ENCODE measurements at places on chromosomes 12 and 14. TPM values are rescaled to one million over a fixed set of nuclear protein-coding genes. Genes with fewer than 3 reads are reported as not detected.

Gene ASCL1
- polyA plus RNA-seq: not detected

Gene USP44
- 1.9 TPM for polyA plus RNA-seq

Gene LRRIQ1
- not detected for polyA plus RNA-seq

Gene NPFF
- not detected for polyA plus RNA-seq

Gene OLR1
- not detected for polyA plus RNA-seq

Gene SART3
- polyA plus RNA-seq: 30.5 TPM

Gene PLA2G1B
- 0.76 TPM for polyA plus RNA-seq

Gene PTPRQ
- not detected for polyA plus RNA-seq

Gene SPX
- 0.15 TPM for polyA plus RNA-seq

Gene NR1H4
- polyA plus RNA-seq: not detected

All from immature natural killer cell (primary cell).